Natural killer cell (primary cell): ENCODE measurements at places on chromosomes 7 and 10. TPM values are rescaled to one million over a fixed set of nuclear protein-coding genes. Genes with fewer than 3 reads are reported as not detected.

- DNase-seq = no peak
Observed at GRCh38 chr10:19178675-19179074, 130.1 kb downstream of the MALRD1 start.

DNA sequence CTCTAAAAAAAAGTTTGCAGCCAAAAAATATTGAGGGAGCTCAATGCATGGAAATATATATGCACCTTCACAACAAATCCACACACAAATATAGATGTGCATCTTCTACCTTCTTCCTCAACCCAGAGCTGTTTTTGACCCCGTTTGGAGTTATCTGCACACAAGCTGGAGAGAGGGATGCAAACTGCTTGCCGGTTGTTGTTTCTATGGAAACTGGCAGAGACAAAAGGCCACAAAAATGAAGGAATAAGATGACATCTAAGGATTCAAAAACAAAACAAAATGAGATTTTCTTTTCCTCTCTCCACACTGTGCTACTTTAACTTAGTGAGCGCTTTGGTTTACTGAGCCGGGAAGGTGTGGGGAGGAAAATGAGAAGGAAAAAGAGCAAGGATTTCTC lies 210.2 kb upstream of the AGK start:
- no peak for DNase-seq

DNA sequence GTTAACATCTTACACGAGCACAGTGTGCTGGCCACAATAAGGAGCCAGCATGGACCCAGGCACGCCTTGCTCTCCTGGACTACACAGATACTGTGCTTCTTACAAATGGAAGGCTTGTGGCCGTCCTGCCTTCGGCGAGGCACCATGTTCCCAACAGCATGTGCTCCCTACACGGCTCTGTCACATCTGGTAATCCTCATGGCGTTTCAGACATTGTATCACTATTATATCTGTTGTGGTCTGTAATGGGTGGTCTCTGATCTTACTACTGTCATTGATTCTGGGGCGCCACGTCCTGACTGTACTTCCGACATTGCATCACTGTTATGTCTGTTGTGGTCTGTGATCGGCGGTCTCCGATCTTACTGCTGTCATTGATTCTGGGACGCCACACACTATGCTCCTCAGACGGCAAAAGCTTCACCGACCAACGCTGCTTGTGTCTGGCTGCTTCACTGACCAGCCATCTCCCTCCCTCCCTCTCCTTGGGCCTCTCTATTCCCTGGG lies 195.4 kb downstream of the MAD1L1 start:
- peak; percentile 15 for DNase-seq

GRCh38 chr10:29132551-29133111 lies 156.2 kb upstream of the LYZL1 start:
- no peak for DNase-seq

- DNase-seq = no peak
Observed at GRCh38 chr7:94556028-94556427, 46.4 kb downstream of the CASD1 start.

DNA sequence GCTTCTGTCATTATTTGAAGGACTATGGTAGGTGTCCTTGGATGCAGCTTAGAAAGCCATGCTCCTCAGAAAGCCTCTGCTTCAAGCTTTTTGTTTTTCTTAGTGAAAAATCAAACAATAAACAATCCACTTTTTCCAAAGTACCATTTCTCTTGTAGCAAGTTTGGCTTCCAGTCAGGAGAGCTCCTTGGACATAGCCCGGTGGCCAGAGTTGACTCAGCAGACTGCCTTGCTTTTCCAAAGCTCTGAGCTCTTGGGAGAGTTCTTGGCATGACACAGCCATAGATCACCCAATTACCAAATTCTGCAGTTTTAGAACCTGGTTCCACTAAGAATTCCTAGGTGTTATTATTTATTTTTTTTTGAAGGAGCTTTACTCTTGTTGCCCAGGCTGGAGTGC lies 189.4 kb upstream of the MTPN start:
- no peak for DNase-seq

- DNase-seq = no peak
Observed at GRCh38 chr7:137847568-137848050, 835 bp upstream of the DGKI start.

DNA sequence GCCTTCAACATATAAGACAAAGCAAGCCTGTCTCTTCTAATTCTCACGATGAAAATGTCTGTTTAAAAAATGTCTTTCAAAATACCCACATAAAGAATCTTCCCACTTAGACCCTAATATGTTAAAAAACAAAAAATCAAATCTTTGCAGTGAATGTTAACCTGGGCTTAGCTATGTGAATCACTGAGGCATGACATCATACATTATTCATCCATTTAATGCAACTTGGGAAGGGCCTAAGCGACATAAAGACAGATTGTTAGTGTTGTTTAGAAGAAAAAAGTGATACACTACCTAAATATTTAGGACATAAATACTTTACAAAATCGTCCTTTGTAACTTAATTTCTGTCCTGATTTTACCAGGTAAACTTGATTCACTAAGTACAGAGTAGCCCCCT lies 648.5 kb upstream of the NRP1 start:
- DNase-seq = no peak

- no peak for DNase-seq
Observed at GRCh38 chr7:12570168-12570533, 369 bp upstream of the SCIN start.

DNA sequence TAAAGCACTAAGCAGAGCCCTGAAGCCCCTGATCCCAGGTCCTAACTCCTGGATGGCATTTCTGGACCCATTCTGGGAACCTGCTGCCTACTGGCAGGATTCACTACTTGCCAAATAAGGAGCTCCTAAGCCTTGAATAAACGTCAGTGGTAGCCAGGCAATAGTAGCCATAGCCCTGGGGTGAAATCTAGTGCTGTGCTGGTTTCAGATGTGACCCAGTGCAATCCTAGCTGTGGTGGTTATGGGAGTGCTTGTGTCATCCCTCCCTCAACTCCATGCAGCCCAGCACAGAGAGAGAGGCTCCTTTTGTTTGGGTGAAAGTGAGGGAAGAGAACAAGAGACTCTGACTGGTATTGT lies 43.7 kb downstream of the PCLO start:
- no peak for DNase-seq

- no peak for DNase-seq
Observed at GRCh38 chr10:28939281-28940157, 262.2 kb downstream of the BAMBI start.

GRCh38 chr7:155993420-155994278 lies 181.4 kb upstream of the SHH start:
- no peak for DNase-seq

GRCh38 chr10:1658658-1659057 lies 78.7 kb downstream of the ADARB2 start:
- no peak for DNase-seq

DNA sequence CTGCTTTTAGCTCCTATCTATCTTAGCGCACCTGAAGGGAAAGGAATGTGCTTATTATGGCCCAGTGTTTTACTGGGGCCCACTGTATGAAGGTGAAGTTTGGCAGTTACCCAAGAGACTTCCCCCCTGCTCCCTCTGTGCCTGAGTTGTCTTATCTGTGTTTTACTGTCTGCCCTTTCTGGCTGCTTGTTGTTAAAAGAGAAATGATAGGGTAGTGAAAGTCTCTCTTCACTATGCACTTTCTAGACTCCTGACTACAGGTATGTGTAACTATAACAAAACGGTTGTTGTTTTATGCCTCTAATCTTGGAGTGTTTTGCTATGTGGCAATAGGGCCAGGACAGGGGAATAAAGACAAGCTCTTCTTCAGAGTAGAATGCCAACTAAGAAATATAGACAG lies 326.9 kb downstream of the KIF20B start:
- no peak for DNase-seq

- DNase-seq = no peak
Observed at GRCh38 chr7:6181136-6181535, 91.3 kb downstream of the CYTH3 start.

DNA sequence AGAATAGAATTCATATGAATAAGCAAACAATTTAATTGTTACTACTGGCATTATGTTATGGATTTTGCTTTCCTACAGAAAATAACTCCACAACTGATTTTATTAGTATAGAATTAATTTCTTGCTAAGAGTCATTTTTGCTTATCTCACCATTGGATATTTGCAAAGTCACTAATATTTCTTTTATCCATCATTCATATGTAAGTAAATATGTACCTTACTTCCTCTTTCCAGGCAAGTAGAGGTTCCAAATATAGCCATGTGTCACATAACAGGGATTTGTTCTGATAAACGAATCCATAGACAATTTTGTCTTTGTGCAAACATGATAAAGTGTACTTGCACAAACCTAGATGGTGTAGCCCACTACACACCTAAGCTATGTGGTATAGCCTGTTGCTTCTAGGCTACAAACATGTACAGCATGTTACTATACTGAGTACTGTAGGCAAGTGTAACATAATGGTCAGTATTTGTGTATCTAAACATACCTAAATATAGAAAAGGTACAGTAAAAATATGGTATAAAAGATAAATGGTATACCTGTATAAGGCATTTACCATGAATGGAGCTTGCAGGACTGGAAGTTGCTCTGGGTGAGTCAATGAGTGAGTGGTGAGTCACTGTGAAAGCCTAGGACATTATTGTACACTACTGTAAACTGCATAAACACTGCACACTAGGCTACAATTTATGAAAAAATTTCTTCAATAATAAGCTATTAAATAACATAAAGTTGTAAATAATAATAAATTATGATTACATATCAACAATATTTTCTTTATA lies 18.3 kb downstream of the KLLN start:
- no peak for DNase-seq

- no peak for DNase-seq
Observed at GRCh38 chr7:116188-116981, 76.0 kb upstream of the FAM20C start.

- no peak for DNase-seq
Observed at GRCh38 chr10:57689596-57690297, 577.9 kb downstream of the IPMK start.

DNA sequence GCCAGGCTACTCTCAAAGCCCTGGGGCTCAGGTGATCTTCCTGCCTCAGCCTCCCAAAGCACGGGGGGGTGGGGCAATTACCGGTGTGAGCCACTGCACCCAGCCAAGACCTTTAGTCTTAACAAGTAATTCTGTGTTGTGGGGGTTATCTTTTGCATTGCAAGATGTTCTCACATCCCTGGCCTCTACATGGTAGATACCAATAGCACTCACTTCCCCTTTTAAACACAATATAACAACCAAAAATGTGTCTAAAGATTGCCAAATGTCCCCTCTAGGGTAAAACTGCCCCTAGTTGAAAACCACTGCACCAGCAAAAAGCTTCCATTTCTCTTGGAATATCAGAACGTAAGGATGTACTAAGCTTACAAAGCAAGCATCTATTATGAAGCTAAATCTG lies 225.0 kb downstream of the CTNNA3 start:
- no peak for DNase-seq

DNA sequence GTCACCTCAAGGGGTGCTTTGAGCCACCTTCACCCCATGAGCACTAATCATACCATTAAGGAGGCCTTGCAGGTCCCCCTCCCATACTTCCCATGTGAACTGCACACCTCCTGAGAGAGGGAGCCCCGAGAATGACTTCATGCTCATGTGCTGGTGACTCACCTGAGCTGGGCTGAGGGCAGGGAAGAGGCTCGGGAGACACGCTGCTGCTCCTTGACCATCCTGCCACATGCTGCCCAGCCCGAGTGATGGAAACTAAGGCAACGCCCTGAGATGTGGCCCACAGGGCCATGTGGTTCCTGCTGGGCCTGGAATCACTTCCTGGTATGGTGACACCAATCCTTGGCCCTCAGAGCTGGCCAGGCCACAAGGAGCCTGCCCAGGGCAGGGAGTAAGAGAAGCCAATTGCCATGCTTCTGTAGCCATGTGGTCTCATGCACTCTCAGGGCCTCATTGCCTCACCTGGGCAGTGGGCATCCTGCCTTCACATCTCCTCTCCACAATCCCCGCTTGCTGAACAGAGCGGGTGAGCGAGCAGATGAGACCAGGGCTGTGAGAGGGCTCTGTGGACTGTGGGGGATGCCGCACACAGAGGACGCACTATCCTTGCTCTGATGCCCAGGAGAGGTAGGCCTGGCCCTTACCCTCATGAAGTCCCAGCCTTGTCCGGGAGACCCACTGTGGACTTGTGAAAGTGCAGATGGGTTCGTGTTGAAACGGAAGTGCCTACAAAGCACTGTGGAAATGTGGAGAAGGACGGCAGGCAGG lies 18.3 kb upstream of the PPIF start:
- DNase-seq = no peak

DNA sequence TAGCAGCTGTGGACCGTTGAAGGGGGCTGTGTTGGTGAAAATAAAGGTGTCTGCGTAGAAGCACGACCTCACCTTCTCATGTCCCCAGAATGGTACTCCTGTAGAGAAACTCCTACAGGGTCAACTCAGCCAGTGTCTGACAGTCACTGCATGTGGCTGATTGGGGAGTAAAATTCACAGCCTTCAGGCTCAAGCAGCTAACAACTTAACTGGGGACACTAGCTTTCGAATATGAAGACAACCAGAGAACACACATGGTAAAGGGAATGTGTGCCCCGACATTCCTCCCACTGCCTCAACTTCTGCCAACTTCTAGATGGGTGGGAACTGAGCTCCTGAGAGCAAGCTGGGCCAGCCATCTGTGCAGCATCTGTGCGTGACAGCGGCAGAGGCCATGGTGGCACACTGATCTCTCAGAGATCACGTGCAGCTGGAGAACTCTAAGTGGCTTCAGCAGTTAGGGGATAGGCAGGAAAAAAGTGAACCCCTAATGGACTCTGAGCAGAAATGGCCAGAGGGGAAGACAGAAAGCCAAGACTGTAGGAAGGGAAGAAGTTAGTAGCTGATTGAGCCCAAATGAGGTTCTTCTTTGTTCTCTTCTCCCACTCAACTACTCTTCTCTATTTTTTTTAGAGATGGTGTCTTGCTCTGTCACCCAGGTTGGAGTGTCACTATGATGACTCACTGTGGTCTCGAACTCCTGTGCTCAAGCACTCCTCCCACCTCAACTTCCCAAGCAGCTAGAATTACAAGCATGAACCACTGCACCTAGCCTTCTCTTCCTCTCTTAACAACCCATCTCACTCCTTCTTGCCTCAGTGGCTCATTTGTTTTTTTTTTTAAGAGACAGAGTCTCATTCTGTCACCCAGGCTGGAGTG lies 280.8 kb downstream of the ZEB1 start:
- DNase-seq = no peak

DNA sequence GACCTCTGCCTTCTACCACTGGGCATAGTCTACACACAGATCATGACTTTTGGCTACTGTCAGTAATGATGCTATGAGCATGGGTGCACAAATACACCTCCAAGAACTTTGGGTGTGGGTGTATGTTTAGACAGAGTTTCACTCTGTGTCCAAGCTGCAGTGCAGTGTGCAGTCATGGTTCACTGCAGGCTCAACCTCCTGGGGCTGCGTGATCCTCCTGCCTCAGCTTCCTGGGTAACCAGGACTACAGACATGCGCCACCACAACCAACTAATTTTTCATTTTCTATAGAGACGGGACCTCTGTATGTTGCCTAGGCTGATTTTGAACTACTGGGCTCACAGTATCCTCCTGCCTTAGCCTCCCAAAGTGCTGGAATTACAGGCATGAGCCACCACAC lies 194.4 kb downstream of the NSUN6 start:
- no peak for DNase-seq

GRCh38 chr10:133257489-133258065 lies 19.1 kb downstream of the ADAM8 start:
- no peak for DNase-seq

Gene COL28A1
- 0.84 TPM for total RNA-seq

Gene SLC18A3
- not detected for total RNA-seq

Gene SLC16A9
- not detected for total RNA-seq

Gene SH2D4B
- total RNA-seq = 0.30 TPM

Gene INMT
- not detected for total RNA-seq

Gene FAM25G
- not detected for total RNA-seq

Gene AMZ1
- total RNA-seq = 0.27 TPM

Gene ACBD7
- total RNA-seq = not detected
